Stimulated activated CD8-positive, alpha-beta memory T cell treated with anti-CD3 and anti-CD28 coated beads, Interleukin-15, amount 100 ng/mL, for 24 hours (primary cell): ENCODE measurements at places on chromosomes 7 and 10.

- no peak for DNase-seq
These were observed 33.6 kb upstream of the XRCC2 start for GRCh38 chr7:152709287-152710152.

- no peak for DNase-seq
These were observed 32.9 kb upstream of the JCAD start for GRCh38 chr10:30092151-30092790.

DNA sequence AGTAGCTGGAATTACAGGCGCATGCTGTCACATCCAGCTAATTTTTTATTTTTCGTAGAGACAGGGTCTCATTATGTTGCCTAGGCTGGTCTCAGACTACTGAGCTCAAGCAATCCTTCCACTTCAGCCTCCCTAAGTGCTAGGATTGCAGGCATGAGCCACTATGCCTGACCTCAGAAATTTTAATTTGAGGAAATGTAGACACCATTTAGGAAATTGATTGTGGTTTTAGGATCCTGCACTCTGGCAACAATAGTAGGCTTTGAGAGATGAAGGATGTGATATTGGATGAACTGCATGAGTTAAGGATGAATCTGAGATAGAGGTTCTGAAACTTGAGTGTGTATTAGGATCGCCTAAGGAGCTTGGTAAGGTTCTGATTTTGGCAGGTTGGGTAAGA is 66.5 kb downstream of the PPP1R9A start:
- DNase-seq: no peak

- DNase-seq: no peak
These were observed 106.7 kb downstream of the REEP3 start for GRCh38 chr10:63627881-63628296.

DNA sequence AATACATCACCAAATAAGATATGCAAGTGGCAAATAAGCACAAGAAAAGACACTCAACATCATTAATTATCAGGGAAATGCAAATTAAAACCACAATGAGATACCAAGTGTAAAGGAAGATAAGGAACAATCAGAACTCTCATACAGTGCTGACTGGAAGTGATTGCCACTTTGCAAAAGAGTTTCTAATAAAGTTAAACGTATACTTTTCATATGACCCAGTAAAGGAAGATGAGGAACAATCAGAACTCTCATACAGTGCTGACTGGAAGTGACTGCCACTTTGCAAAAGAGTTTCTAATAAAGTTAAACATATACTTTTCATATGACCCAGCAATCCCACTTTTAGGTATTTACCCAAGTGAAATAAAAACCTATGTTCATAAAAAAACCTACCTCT is 12.2 kb upstream of the JMJD1C start:
- DNase-seq: no peak

GRCh38 chr10:97542169-97543024 is 30.2 kb upstream of the ANKRD2 start:
- DNase-seq: no peak

- no peak for DNase-seq
These were observed 8.4 kb upstream of the MARVELD1 start for GRCh38 chr10:97705006-97705670.

GRCh38 chr10:99331207-99331803 is 2.1 kb downstream of the CNNM1 start:
- no peak for DNase-seq

- no peak for DNase-seq
These were observed 30.2 kb downstream of the C10orf71 start for GRCh38 chr10:49329146-49329505.

GRCh38 chr7:88200789-88201188 is 19.0 kb downstream of the SRI start:
- DNase-seq: no peak

GRCh38 chr7:131173145-131173890 is 154.4 kb upstream of the MKLN1 start:
- DNase-seq: no peak

DNA sequence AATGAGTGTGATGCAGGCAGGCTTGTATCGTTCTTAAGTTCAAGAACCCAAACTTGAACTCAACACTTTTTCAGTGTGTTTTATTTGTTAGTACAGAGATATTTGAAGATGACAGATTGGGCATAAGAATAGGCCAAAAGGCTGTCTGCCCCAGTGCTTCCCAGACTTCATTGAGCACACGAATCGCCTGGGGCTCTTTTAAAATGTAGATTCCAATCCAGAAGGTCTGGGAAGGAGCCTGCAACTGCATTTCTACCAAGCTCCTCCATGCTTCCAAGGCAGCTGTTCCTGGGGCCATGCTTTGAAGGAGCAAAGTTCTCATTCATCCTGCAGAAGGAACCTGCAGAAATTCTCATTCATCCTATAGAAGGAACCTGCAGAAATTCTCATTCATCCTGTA is 114.5 kb upstream of the INSYN2A start:
- no peak for DNase-seq

DNA sequence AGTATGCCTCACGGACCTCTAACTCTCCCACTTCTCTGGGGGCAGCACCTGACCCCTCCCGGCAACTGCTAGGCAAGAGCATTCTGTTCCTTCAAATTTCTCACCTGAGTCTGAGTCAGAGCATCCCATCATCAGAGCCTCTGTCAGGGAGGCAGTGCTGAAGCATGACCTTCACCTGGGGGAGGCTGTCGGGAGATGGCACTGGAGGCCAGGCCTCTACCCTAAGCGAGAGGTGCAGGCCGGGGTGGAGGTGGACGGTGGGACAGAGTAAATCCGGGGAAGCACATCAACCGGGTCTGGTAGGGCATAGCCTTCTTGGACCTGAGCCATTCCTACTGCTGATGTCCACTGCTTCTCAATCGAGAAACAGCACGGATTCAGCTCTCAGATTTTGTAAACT is 90.4 kb downstream of the SPAG6 start:
- no peak for DNase-seq

DNA sequence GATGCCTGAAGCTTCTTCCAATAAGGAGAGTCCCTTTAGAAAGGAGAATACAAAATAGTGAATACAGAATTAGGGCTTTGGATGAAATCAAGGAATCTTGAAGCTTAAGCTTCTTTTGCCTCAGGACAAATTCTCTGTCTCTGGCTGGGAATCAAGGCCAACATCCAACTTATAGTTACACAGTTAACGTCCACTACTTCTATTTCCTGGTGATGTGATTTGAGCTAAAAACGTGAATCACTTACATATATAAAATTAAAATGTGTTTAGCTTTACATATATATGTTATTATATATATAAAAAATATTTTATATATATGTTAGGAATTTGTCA is 11.4 kb upstream of the INPP5F start:
- no peak for DNase-seq

GRCh38 chr10:117960345-117960935 is 86.3 kb downstream of the RAB11FIP2 start:
- DNase-seq: no peak

DNA sequence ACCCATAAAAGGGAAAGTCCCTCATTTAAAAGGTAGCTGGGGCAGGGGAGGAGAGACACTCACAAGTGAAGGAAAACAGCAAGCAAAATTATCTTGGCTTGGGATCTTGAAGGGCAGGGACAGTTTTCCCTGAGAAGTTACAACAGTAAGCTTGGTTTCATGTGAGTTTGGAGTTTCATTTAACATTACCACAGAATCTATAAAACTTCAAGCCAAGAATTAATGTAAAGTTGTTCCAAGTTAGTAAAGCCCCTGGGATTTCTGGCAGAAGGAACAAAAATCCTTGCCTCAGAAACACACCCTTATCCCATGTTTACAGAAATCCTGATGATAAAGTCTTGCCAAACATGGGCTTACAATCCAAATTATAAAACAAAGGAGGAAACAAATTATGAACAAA is 19.2 kb downstream of the CRPPA start:
- no peak for DNase-seq

GRCh38 chr7:132703742-132704141 is 127.5 kb upstream of the PLXNA4 start:
- no peak for DNase-seq

DNA sequence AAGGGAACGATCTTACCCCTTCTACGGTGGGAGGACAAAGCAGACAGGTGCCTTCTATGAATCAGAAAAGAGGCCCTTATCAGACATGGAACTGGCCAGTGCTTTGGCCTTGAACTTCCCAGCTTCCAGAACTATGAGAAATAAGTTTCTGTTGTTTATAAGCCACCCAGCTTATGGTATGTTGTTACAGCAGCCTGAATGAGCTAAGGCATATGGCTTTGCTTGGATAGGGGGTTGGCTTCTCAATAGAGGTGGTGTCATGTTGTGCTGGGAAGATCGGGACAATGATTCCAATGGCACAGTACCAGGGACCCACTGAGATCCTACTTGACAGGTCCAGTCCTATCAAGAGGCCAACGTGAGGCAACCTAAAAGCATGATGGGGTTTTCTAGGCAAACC is 183.4 kb upstream of the BMPER start:
- DNase-seq: no peak

DNA sequence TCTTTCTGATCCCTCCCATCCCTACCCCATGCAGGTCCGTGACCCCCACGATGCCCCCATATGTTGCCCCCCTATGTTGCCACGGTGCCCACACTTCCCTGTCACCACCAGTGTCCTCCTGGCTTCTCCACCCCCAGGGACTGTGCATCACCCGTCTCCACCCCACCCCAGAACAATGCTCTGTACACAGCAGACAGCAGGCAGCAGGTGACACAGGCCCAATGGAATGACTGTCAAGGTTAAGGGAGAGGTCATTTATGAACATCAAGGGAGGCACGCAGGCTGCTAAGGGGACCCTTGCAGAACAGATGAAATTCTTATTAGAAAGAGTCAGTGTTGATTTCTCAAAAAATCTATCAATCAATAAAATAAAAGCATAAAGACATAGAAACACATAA is 71.5 kb downstream of the PARP12 start:
- DNase-seq: no peak

DNA sequence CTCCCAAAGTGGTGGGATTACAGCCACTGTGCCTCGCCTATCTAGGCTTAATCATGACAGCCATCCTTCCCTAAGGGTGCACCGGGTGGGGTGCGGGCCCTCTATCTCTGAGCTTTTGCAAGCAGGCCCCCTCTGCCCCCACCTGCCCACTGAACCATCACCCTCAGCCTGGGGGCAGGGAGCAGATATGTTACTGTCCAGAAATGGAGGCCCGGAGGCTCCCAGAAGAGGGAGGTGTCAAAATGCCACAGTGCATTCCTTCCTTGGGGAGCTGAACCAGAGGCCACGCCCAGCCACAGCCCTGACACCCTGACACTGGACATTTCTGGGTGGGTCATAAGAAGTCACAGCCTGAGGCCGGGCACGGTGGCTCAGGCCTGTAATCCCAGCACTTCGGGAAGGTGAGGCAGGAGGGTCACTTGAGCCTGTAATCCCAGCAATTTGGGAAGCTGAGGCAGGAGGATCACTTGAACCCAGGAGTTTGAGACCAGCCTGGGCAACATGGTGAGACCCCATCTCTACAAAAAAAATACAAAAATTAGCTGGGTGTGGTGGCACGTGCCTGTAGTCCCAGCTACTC is 129.8 kb upstream of the TNRC18 start:
- no peak for DNase-seq

DNA sequence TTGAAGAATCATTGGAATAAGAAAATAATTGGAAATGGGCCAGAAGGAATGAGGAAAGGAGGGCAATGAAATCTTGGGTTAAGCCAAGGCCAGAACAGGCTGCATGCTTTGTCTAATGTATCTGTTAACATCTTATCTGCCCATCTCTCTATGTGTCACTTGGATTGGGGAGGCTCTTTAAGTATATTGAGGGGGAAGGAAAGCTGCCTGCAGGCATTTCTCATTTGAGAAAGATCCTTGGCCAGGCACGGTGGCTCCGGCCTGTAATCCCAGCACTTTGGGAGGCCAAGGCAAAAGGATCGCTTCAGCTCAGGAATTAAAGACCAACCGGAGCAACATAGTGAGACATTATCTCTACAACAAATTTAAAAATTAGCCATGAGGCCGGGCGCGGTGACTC is 14.3 kb downstream of the PCBD1 start:
- DNase-seq: no peak

DNA sequence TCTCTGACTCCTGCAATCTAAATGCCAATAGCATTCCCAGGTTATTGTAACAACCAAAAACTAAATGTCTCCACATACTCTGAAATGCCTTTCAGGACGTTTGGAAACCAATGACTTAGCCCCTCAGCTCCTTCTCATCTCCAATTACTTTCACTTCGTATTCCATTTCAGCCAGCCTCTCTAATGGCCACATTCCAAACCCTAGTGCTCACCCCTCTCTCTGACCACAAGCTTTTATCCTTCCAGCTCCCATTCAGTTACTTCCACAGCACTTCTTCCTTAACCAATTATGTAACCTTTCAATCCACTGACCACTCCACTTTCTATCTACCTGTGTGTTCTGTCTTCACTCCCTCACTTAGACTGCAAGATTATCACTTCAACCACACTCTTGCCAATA is 4.3 kb downstream of the NOC3L start:
- no peak for DNase-seq

- DNase-seq: no peak
These were observed 156.1 kb downstream of the RELN start for GRCh38 chr7:103833401-103833800.

GRCh38 chr7:139683137-139683921 is 94.5 kb downstream of the HIPK2 start:
- no peak for DNase-seq

DNA sequence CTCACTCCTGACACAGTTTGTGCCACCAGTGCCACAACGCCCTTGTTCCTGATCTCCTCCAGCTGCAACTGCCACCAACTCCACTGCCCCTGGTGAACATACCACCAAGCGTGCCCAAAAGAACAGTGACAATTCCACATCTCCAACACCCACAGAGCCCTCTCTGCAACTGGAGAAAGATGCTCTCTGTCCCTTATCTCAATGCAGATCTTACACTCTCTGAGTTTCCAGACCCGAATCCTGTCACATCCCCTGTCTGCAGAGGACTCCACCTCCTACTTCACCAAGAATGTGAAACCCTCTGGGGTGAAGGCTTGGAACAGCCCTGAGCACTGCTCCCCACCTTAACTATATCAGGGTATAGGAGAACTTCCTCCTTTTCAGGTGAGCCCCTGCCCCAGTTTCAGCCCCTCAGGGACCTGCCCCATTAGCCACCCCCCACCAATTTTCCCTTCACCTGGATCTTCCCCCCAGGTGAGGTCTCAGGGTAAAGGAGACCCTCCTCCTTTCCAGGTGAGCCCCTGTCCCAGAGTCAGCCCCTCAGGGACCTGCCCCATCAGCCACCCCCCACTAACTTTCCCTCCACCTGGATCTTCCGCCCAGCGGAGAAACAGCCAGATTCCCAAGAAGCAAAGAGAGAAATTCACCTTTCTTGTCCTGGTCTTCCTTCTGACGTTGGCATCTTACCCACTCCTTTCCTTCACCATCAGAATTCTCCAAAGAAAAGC is 55.0 kb downstream of the CPXM2 start:
- DNase-seq: no peak

GRCh38 chr10:109957092-109957797 is 33.9 kb upstream of the XPNPEP1 start:
- no peak for DNase-seq

- DNase-seq: no peak
These were observed 653.6 kb downstream of the REEP3 start for GRCh38 chr10:64174666-64175255.

GRCh38 chr7:42876182-42877068 is 35.4 kb downstream of the C7orf25 start:
- DNase-seq: no peak
